ENCODE measurements at places on chromosomes 11 and 22. TPM values are rescaled to one million over a fixed set of nuclear protein-coding genes. Genes with fewer than 3 reads are reported as not detected.

CABP7 gene
- total RNA-seq = 1.9 TPM

CRACR2B gene
- total RNA-seq = 0.63 TPM

MUC5AC gene
- not detected for total RNA-seq

CRYBA4 gene
- not detected for total RNA-seq

MS4A7 gene
- 1.9 TPM for total RNA-seq

SLC17A6 gene
- 17.2 TPM for total RNA-seq

SMIM35 gene
- not detected for total RNA-seq

OR5A1 gene
- total RNA-seq = not detected

SOX10 gene
- total RNA-seq = 3.4 TPM

LARGE2 gene
- total RNA-seq = 0.31 TPM

TECTA gene
- total RNA-seq = 8.1 TPM

MIF gene
- 82.9 TPM for total RNA-seq

CHADL gene
- total RNA-seq = 3.4 TPM

VSIG10L2 gene
- total RNA-seq = not detected

TRIM51 gene
- not detected for total RNA-seq

KCNJ5 gene
- 0.63 TPM for total RNA-seq

TESMIN gene
- total RNA-seq = not detected

MPZL2 gene
- total RNA-seq = 0.63 TPM

PANX2 gene
- total RNA-seq = 4.7 TPM

PHETA2 gene
- total RNA-seq = 2.8 TPM

C22orf31 gene
- not detected for total RNA-seq

SCUBE1 gene
- total RNA-seq = 59.8 TPM

GDPD5 gene
- total RNA-seq = 32.9 TPM

SLC29A2 gene
- 4.4 TPM for total RNA-seq

ZNF215 gene
- 6.3 TPM for total RNA-seq

SCYL1 gene
- total RNA-seq = 47.6 TPM

MFNG gene
- 3.4 TPM for total RNA-seq

EFCAB6 gene
- 12.5 TPM for total RNA-seq

MAFF gene
- 3.4 TPM for total RNA-seq

CLDN25 gene
- not detected for total RNA-seq

TRIM48 gene
- not detected for total RNA-seq

TTC36 gene
- total RNA-seq = 7.2 TPM

SHANK3 gene
- total RNA-seq = 9.7 TPM

KRTAP5-2 gene
- not detected for total RNA-seq

RBX1 gene
- 62.6 TPM for total RNA-seq

LRRC75B gene
- total RNA-seq = 12.5 TPM

H19 gene
- total RNA-seq = 2.8 TPM
